Foreskin keratinocyte (primary cell): ENCODE measurements at places on chromosomes 11 and 22.

DNA sequence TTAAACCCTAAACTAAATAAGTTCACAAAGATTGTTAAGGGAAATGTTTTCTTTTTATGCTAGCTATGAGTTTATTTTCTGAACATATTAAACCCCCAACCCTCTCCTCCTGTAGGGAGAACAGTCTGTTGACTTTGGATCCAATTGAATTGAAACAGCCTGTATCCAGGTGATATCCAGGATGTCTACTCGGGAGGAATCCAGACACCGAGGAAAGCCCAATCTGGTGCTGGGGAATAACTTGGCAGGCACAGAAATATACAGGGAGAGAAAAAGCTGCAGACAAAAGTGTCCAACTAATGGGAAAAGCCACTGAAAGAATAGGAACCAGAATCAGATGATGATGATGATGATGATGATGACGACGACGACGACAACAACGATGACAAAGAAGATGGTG, 93.9 kb upstream of the API5 start:
- DNase-seq = no peak

DNA sequence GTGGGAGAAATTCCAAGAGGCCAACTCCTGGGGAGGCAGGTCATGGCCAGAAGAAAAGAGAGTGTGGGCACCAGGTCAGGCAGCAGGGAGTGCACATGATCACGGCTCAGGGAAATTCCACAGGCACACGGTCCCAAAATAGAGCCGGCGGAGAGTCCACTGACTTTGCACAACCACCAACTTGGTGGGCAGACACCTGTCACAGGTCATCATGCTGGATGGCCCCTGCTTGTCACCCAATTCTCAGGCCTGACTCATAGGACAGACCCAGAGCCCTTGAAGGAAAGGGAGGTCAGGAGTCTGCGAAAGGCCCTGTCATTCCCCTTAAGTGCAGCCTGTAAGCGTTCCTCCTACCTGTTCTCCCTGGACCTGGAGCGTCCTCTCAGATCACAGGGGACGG, 15.8 kb downstream of the APOL2 start:
- no peak for DNase-seq

DNA sequence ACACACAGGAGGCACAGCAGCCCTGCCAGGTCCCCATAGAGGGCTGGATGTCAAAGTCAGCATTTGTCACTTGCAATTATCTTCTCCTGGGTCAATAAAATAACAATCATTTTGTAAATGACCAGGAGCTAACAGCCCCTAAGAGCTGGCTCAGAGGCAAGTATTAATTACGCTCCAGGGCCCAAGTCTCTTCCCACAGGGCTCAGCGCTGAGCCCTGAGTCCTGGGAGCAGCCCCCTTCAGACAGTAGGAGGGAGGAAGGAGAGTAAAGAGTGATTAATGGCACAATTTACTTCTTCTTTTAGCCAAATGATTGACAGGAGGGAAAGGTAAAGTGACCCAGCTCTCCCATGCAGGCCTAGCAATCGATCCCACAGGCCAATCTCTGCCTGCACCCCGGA, 99.0 kb upstream of the DRD2 start:
- no peak for DNase-seq

DNA sequence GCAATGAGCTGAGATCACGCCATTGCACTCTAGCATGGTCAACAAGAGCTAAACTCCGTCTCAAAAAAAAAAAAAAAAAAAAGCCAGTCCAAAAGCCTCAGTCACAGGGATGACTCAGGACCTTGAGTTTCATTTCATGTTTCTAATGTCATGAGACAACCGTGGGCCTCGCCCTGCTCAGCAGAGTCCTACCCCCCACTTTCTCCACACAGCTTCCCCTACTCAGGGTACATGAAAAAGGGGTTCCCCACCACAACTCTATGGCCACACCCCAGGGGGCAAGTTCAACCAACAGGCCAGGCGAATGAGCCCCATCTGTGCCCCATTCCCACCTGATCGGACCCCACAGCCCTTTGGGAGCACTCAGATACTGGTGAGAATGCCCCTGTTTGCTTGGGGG, 24.3 kb upstream of the ADA2 start:
- no peak for DNase-seq

DNA sequence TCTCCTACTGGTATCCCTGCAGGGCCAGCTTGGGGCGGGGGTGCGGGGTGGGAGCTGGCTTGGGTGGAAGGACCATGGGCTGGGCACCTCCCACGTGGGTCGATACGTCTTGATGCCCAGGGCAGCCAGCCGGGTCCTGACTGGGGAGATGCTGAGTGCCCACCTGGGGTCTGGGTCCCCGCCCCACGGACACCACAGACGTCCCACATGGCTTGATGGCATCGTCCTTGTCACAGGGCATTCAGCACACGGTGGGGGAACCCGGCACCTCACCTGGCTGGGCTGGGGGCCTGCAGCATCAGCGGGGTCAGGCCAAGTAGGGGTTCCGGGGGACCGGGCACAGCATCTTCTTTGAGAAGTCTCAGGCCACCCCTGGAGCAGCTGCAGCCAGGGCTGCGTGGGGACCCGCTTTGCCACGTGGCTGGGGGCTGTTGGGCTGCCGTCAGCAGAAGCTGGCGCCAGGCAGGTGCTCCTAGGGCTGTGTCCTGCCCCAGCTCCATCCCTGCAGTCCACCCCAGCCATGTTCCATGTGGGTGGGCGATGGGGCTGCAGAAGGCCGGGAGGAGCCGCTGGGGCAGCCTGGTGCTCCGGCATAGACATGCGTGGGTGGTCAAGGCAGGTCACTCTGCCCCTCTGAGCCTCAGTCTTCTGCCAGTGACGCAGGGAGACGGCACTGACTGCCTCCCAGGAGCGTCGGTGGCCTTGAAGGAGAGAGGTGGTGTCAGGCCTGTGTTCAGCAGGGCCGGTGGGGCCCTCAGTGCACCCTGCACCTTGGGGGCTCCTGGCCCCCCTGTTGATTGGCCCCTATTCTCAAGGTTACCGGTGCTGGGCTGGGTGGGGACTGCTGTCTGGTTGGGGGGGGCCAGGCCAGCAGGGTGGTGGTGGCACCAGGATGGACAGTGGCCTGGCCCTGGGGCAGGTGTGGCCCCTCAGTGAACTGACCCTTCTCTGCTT, 8.4 kb downstream of the SELENOO start:
- no peak for DNase-seq

DNA sequence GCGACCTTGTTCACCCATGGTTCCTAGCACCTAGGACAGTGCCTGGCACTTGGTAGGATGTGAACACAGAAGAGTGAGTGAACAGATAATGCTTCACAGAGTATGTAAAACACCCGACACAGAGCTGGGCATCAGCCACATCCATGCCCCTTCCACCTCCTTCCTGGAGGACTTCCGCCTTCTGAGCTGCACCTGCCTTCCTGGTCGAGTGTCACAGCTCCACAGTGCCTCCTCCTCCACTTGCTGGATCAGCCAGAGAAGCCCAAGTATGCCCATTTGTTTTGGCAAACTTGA, 20.1 kb downstream of the PRDM11 start:
- no peak for DNase-seq

GRCh38 chr11:30424844-30425243, 101.9 kb downstream of the ARL14EP start:
- no peak for DNase-seq

DNA sequence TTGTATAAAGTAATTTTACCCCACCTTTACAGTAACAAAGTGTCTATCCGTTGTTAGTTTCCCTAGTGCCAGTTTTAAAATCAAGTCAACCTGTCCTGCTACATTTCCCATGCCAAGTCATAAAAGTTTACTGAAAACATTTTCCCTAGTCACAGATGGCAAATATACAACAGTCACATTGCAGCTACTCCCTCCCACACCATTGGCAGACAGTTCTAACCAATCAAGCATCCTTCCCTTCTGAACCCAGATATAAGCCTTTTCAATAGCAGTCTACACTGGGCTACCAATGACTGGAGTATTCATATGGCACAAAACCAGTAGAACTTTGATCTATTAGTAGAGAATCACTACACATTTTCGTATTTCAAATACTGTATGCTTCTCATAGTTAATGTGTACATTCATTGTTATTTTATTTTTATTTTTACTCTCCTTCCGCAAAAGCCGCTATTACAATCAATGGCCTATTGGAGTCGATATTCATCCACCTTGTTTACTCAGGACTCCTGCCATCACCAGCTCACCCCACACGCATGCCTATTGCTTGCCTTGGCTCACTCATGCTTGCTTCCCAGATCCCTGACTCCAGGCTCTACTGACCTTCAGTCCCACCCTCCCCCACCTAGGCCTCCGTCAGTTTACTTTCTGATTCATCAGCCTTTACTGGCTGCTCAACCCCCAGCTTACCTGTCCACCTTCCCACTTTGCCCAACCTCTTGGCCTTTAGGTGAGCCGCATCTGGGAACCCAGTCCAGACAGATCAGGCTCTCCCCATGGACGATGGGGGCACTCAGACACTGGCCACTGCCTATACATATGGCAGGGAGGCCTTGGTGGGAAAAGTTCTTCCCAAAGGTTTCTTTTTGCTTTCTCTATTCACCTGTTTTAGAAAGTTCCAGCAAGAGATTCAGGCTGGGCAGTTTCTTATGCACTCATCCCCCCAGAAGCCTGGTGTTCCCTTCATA, 408.4 kb downstream of the SOX6 start:
- no peak for DNase-seq

DNA sequence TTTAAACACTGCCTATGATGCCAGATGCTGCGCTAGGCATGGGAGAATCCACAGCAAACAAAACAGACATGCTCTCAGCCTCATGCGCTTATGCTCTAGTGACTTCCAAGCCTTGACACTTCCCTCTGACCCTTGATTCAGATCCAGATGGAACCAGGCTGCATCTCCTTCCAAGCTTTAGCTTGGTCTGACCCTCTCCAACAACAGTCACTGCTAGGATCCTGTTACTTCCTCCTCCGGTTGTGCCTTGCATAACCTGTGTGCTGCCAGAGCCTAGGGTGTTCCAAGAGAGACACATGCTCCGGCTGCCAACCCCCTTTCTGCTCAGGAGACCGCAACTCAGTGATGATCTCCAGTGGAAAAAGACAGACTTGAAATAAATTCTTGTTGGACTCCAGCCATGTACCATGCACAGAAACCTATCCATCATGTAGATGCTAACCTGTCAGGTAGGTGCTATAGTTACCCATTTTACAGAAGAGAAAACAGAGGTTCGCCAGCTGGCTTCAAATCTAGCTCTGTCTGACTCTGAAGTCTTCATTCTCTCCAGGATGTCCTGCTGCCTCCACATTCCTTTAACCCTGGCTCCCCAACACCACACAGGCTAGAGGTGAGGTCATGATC, 136.3 kb upstream of the TEAD1 start:
- DNase-seq = no peak

DNA sequence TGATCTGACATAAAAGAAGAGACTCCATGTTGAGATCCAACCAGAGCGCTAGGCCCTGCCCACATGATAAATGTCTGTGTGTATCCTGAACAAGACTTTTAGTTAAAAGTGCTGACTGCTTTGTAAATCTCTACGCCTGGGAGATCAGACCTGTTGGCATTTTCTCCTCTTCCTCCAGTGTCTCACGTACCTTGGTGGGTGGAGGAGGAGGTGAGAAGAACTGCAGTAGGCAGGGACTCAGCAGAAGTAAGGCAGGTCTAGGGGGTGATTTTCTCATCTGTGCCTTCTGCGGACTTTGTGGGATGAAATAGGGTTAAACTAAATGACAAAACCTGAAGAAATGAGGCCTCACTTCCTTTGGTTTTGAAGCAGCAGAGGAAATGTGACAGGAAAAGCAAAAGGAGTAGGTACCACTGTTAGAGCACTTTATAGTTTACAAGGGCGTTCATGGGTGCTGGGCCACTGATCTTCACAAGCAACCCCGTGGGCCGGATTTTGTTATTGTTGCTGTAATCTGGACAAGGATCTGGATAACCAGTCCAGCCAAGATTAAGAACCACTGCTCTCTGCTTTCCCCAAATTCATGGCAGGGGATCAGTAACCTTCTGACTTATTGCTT, 36.7 kb upstream of the PLET1 start:
- DNase-seq = no peak

DNA sequence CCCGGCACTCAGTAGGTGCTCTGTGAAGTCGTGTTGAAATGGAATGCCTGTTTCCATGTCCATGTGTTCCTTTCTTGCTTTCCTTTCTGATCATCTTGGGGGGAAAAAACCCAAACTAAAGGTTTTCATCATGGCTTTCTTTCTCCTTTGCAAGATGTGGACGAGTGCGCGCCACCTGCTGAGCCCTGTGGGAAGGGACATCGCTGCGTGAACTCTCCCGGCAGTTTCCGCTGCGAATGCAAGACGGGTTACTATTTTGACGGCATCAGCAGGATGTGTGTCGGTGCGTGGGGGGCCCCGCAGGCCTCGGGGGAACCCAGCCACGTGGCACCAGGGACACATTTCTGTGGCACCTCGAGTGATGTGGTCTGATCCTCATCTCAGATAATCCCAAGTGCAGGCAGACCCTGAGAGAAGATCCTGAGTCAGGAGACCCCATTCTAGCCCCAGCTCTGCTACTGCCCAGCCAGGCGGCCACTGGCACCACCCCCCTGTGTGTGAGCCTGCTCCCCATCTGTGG, 39.4 kb downstream of the FBLN1 start:
- no peak for DNase-seq

- no peak for DNase-seq
These were observed 157.0 kb upstream of the NECTIN1 start for GRCh38 chr11:119885861-119886567.

DNA sequence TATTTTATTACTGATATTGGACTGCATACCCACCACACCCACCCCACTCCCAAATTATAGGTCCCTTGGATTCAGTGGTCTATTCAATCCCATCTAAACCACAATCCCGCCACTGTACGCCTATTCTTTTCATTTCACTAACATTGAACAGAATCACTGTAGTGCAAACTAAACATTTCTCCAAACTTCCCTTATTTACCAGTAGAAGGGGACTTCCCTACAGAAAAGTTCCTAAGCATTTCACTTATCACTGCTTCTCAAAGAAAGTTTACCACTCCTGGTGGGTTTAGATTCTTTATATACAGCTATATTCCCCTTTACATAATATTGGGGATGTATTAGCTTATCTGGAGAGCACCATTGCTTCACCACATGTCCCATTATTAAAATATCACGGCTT, 29.3 kb downstream of the OR8B12 start:
- DNase-seq = no peak

GRCh38 chr11:65301491-65302329, 13.0 kb upstream of the CDC42EP2 start:
- no peak for DNase-seq

- DNase-seq = no peak
These were observed 27.9 kb upstream of the SLC36A4 start for GRCh38 chr11:93225662-93226061.

GRCh38 chr11:65565624-65566453, 4.4 kb upstream of the ZNRD2 start:
- DNase-seq = no peak

GRCh38 chr22:19654338-19654987, 59.8 kb upstream of the SEPTIN5 start:
- DNase-seq = no peak

- no peak for DNase-seq
These were observed 5.7 kb downstream of the AMPD3 start for GRCh38 chr11:10460611-10461275.
